ENCODE measurements at places on chromosomes 3 and 15.

GRCh38 chr3:114147251-114147650 is 31.6 kb downstream of the DRD3 start:
- DNase-seq = no peak

DNA sequence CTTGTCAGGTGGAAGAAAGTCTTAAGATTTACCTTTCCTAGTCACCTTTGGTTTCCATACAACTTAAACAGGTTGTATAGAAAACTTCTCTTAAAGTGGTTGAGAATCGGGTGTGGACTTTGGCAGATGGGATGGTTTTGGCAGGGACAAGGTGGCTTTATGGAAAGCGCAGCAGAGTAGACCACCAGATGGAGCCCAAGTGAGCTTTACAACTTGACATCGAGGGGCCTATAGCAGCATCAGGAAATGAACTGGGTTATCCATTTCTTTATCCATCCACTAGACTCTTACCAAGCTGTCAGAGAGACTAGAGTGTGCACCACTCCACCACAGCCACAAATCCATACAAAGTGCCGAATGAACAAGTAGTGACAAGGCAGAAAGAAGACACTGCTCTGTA is 85.3 kb upstream of the MBNL1 start:
- DNase-seq = peak; percentile 17

- no peak for DNase-seq
Measured at GRCh38 chr15:48477795-48478360, 146.6 kb downstream of the DUT start.

DNA sequence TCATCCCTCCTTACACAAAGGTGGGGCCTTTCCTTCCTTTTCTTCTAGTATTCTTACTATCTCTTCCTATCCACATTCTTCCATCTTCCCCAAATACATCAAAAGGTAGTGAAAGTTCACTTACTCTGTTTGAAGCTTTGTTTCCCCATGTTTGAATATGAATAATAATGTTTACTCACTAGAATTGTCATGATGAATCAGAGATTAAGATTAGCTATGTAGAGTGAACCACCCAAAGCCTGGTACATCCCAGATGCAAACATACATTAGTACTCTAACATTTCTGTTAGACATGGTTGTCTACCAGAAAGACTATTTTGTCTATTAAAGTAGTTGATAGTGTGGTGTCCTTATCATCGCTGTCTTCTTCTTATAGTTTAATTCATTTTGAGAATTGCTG is 327.1 kb upstream of the TBC1D5 start:
- no peak for DNase-seq

DNA sequence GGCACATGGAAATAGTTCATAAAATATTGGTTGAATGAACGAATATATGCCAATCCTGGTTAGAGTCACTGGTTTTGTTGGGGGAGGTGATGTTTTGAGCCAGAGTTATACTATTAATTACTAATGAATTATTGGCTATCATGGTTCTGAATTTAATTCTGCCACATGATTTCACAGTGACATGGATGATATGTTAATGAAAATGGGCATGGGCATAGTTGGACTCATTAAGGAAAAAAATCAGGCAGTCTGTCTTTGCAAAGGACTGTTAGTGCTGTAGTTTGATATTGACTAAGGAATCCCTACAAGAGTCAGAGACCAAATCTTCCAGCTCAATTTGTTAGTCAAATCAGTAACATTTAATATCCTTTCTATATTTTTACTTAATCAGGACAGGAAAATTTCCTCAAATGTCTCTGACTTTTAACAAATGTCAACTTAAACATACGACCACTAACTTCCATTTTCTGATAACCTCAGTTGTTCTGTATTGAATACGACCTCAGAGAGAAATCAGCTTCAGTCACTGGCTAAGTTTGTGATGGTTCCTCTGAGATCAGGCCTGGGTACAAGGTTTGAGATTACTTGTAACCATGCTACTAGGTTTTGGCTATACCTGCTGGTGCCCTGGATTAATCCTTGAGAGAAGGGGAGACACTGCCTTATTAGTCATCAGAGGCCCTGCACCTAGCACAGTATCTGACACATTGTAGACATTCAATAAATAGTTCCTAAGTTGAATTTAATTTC is 13.3 kb downstream of the NFKBIZ start:
- DNase-seq = no peak

- DNase-seq = no peak
Measured at GRCh38 chr3:4507024-4507596, 14.0 kb downstream of the ITPR1 start.

DNA sequence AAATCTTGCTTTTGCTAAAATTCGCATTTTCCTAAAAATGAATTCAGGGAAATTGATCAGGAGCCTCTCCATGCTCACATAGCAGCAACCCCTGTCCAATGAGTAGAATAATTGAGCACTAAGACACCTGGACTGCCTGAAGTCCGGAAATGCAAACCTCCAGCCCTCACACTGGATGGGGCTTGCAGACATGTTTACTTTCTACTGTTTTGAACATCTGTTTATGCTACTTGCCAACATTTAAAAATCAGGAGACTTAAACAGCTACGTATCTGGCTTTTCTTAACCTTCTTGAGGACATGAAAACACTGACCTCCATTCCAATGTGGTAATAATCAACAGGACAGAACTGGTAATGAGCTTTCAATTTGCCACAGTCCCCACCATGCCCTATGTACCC is 184.4 kb downstream of the SHOX2 start:
- DNase-seq = no peak

DNA sequence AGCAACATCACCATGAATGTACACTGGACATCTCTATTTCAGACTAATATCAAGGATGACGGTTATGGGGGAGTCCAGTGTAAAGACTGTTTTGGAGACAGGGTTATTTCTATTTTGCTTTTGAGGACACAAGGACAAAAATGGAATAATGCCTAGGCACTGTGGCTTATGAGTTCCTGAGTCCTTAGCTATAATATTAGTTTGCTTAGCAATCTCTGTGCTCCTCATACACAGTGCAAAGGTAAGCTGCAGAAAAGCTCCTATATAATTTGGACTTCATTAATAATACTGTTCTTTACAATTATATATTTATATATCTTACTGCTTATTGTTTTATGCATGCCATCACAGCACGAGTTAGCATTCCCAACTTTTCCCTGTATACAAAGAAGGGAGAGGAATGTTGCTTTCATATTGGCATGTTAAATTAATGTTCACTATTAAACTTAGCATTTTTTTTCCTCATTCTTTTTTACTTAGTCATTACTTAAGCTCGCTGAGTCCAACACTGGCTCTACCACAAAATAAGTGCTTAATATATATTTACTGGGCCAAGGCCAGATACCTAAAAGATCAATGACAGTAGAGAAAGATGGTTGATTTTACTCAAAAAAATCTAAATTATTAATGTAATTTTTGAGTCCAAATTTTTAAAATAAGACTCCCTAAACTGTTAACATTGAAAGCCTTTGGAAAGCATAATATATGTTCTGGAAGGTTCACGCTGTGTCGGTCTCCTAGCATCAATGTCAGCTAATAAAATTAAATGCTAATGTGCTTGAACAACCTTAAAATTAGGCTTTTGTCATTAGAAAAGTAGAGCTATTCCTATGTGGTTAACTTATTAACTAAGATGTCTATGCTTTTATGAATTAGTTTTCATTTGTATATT is 13.8 kb downstream of the THBS1 start:
- no peak for DNase-seq

GRCh38 chr3:196156160-196156559 is 55.0 kb downstream of the ZDHHC19 start:
- no peak for DNase-seq

GRCh38 chr15:79035111-79035601 is 55.4 kb downstream of the RASGRF1 start:
- no peak for DNase-seq

DNA sequence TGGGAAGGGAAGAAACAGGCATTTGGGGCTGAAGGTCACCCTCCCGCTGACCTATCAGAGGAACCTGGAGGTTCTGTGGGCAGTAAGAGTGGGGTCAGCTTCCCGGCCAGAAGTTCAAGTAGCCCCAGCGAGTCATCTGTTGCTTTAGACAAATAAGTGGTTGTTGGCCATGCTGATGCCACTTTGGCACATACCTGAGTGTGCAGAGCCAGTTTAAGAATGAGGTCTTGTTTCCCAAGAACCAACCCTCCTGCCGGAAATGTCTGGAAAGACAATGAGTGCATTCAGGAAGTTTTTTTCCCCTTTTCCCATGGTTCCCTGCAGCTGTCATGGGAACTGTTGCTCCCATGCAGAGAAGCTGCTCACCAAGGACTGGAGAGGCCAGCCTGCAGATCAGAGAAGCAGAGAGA is 166.7 kb downstream of the ZNF621 start:
- no peak for DNase-seq

- DNase-seq = no peak
Measured at GRCh38 chr3:144273601-144274000, 302.0 kb downstream of the DIPK2A start.

DNA sequence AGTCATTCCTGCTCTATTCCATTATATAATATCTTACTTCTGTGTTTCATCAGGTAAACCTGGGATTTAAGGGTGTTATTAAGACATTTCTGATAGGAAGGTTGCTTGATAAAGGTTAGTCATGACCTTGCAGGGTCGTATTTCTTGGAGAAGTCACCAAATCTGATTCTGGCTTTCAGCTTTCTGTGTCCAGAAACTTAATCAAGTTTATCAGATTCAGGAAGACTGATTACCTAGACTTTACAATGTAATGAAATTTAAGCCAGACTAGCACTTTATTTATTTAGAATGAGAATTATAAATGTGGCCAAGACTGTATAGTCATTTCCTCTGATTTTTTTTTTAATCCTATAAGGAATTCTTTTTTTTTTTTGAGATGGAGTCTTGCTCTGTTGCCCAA is 81.9 kb downstream of the NEO1 start:
- DNase-seq = no peak

GRCh38 chr3:41106691-41107090 is 92.6 kb upstream of the CTNNB1 start:
- no peak for DNase-seq

GRCh38 chr3:3666664-3667063 is 132.6 kb upstream of the LRRN1 start:
- DNase-seq = no peak

GRCh38 chr3:50279255-50280016 is 549 bp downstream of the LSMEM2 start:
- DNase-seq = no peak

DNA sequence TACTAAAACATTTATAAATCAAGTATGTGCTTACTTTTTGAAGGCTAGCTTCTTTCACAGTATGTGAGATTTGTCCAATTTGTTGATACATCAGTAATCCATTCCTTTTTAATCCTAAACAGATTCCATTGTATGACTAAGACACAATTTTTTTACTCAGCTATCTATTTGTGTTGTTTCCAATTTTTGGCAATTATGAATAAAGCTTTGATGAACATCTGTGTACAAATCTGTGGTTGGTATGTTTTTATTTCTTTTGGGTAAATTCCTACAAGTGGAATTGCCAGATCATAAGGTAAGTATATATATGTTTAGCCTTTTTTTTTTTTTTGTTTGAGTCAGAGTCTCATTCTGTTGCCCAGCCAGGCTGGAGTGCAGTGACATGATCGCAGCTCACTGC is 56.2 kb upstream of the VEPH1 start:
- no peak for DNase-seq

- no peak for DNase-seq
Measured at GRCh38 chr3:62095756-62096155, 277.6 kb downstream of the FEZF2 start.

DNA sequence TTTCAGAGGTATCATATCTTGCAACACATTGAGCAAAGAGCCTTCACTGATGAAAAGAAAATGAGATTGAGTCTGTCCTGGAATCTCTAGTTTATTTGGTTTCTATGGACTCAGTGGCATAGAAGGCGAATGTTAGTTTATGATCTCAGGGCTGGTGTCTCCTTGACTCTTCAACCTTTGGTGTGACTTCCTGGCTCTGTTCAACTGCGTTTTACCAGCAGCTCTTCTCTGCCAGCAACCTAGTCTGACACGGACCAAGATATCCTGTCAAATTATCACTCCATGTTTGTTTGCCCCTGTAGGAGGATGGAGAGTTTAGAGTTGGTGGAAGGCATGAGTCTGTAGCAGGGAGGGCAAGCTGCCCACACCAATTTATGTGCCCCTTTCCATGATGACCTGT is 82.9 kb upstream of the TBC1D5 start:
- no peak for DNase-seq

DNA sequence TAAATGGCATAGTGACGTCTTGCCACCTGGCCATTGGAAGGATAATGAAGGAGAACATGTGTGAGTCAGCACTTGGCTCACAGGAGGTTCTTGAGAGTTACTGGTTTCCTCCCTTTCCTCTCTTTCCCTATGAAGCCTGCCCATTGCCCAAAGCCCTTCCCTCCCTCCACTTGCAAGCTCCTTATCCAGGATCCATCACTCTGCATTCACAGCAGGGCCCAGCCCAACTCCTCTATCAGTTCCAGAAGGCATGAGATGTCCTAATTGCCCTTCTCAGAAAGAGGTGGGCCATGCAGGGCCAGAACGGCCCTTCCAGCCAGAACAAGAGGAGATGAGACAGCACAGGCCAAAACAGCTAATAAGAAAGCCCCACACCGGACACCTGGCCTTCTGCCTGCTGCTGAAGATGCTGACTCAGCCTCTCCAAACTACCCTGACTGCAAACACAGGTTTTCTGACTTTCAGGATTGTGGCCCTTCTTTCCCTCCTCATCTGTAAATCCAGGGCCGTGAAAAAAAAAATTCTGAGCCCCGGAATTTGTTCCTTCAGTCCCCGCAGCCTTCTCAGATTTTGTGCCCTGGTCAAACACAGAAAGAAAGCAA is 29.7 kb downstream of the HAPLN3 start:
- no peak for DNase-seq

DNA sequence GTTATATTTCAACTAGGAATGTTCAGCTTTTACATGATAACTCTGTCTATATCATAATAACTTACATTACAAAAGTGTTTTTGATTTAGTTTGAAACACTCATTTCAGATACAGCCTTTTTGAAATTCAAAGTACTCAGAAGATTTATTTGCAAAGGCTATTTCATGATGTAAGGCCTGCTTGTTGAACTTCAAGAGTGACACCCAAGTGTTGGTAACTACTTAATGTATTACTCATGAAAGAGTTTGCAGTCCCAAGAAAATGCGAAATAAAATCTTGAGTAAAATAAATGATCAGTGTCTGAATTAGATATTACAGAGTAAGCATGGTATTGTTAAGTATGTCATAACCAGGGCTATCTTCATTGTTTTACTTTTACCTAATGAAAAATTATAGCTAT is 35.3 kb downstream of the ARHGEF26 start:
- DNase-seq = no peak

DNA sequence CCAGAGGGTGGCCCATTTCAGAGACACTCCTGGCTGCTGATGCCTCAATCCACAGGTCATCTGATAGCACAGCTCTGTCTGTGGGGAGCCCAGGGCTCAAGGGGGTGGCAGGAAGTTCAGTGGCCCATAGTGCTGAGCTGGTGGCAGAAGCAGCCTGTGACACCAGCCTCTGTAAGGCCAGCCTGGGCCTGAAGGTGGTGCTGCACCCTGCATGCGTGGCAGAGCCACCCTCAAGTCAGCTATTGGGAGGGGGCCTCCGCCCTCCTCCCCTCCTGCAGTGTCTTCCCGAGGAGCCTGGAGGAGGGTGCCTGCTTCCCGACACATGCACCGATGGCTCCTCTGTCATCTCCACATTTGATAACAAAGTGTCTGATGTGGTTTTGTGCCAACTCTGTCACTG is 3.0 kb downstream of the PLA1A start:
- no peak for DNase-seq

All from T-helper 22 cell (primary cell).